Testis (tissue), 5 donors: ENCODE measurements at places on chromosomes 7 and 10.

DNA sequence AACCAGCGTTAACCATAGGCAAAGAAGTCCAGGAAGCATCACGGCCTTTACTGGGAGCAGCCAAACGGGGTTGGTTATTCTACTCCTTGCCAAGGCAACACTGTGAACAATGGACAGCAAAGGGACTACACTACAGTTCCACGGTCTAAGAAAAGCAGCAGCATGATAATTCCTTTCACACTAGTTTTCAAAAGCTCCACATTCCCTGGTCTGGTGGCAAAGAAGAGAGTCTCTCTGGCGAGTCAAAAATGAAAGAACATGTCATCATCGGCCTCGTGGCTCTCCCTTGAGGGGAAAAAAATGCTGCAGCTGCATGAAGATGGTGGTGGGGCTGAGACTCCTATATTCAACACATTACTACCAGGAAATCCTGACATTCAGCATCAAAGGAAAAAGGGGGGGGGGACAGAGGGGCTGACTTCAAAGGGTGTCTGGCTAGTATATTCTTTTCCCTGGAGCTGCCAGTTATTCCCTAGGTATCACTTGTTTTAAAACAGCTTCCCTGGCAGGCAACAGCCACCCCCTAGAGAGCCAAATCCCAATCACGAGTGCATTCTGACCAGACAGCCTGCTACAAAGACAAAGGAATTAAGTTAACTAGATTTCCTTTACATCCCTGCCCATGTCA lies 49.1 kb downstream of the SLC37A3 start:
- no peak for DNase-seq

DNA sequence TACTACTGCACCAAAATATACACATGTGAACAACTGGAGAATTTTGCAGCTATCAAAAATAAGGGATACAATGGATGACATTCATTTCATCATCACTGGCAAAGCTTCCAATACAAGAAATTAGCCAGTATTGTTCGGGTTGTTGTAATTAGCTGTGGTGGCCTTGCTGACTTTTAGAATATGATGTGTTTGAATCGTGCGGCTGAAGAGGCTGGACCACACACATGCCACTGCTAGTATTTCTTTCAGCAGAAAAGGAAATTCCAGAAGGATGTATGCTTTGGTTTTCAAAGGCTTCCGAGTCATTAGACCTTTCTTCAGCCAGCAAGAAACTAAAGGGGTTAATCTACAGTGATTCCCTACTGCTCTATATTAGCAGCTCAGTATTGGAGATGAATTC lies 16.6 kb downstream of the RPP38 start:
- DNase-seq = no peak

DNA sequence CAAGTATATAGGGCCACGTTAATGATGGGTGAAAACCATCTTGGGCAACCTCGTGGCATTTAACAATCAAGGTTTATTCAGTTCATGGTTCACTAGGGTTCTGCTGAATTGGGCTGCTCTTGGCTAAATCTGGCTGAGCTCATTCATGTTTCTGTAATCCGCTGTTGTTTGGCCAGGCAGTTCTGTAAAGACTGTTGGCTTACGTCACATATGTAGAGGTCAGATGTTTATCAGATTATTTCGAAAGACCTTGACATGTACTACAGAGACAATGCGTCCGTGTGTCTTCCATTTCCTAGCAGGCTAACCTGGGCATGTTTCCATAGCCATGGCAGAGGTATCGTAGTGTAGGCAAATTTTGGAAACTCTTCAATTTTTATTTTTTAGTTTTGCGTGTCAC lies 190.0 kb upstream of the ZWINT start:
- no peak for DNase-seq

DNA sequence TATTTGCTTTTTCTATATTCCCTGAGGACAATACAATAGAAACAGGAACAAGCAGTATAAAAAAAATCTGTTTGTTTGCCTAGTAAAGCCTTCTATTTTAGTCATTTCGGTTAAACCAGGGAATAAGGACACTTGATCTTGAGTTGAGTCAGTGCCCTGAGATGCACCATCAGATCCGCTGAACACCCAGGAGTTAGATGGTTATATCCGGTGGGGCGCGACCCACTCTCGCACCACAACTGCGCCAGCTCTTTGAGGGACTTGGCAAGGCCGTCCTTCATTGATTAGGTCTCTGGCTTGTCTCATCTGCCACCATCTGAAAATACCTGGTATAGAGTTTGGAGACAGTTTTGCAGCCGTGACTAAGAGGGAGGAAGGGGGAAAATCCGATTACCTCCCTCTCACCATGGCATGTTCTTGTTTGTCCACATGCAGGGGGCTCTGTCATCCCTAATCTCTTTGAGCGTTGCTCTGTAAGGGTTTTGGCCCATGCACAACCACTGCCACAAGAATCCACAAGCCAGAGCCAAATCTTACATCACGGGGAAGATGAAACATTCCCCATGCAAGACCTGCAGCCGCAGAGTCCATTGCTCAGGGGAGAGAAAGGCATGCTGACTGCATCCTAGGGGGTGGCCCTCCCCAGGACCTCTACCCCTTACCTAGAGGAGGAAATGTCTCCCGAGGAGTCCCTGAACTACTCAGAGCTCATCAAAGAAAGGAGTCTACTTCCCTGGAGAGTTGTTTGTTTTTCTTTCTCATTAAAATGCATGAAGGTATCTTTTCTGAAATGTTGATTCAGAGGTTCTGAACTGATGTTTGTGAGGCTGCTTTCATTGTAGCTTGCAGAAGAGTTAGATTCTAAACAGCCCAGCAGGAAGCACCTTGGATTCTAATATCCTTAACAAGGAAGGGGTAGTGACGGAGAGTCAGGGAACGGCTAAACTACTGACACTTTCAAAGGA lies 101.6 kb upstream of the FAM171A1 start:
- no peak for DNase-seq

GRCh38 chr7:51138123-51139085 lies 178.2 kb downstream of the COBL start:
- DNase-seq = no peak
